ENCODE measurements at places on chromosomes 12 and 14.

- no peak for DNase-seq
Measured at GRCh38 chr12:76649099-76649498, 89.5 kb upstream of the OSBPL8 start.

DNA sequence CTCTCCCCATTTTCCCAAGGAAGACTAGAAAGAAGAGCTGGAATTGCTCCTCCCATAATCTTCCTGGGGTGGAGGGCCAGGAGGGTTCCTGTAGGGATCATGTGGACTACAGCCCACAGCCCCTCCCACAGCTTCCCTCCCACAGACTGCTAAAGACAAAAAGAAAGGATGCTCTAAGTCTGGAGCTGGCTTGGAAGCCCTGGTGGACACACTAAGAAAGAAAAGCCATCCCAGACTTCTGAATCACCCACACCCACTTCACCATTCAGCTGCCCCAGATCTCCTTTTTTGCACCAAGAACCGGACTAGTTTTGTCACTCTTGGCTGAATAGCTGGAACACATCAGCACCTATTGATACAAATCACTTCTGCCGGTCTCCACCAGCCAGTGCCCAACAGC, 56.8 kb upstream of the PLXNC1 start:
- no peak for DNase-seq

DNA sequence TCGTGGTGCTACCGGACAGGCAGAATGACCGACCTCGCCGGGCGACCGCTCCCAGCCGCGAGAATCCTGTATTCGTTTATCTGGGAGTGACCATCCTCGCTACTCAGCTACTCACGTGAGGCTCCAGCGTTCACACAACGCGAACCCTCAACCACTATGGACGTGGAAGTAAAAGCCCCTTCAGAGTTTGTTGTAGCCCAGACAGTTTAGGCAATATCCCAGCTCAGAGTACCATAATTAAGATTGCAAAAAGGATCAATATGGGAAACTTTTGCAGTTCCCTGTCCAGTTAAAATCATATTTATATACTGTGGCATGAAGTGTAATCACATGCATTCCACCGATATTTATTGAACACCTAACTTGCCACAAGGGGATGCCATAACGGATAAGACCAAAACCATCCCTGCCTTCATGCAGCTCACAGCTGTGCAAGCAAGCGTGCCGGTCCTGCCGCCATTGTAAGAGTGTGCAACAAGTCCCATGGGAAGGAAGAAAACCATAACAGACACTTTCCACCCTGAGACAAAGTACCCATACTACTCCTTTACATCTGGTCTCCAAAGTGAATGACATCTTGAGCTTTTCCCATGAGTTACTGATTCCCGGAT, 938 bp upstream of the MAX start:
- DNase-seq: peak; percentile 12

DNA sequence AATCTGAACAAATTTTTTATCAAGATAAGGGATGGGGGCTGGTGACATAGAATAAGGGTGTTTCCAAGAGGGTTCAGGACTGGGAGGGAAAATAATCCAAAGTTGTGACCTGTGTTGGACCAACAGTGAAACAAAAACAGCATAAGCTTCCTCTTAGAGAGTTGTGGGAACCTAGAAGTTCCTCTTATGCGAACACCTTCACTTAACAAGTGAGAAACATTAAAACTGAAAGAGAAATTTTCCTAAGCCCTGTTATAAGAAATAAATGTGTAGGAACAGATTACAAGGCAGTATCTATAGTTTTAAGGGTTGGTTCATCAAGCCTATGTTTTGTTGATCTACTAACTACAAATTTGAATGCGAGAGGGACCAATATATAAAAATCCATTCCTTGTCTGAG, 58.4 kb downstream of the LLPH start:
- DNase-seq: no peak
